ENCODE measurements at places on chromosomes 2 and 18. TPM values are rescaled to one million over a fixed set of nuclear protein-coding genes. Genes with fewer than 3 reads are reported as not detected.

Gene C2orf78
- total RNA-seq = not detected

Gene CYRIA
- total RNA-seq = 0.80 TPM

Gene COL5A2
- total RNA-seq = 34.9 TPM

Gene EHD3
- 2.6 TPM for total RNA-seq

Gene MALL
- total RNA-seq = 0.34 TPM

Gene LHCGR
- not detected for total RNA-seq

Gene EMILIN1
- 6.0 TPM for total RNA-seq

Gene CLHC1
- total RNA-seq = 7.0 TPM

Gene ACMSD
- total RNA-seq = not detected

Gene IRS1
- total RNA-seq = 6.4 TPM

Gene UCN
- total RNA-seq = 0.11 TPM

Gene TFCP2L1
- 0.51 TPM for total RNA-seq

Gene ST8SIA3
- total RNA-seq = not detected

Gene OSBPL6
- total RNA-seq = 3.8 TPM

Gene GKN2
- not detected for total RNA-seq

Gene SLC11A1
- total RNA-seq = not detected

Gene VWA3B
- 0.77 TPM for total RNA-seq

Gene ATP6V1B1
- total RNA-seq = 0.40 TPM

Gene KCNE4
- total RNA-seq = 2.0 TPM

Gene EPB41L3
- 64.6 TPM for total RNA-seq

Gene FSHR
- not detected for total RNA-seq

Gene APOB
- not detected for total RNA-seq

Gene SGPP2
- 0.92 TPM for total RNA-seq

Gene MDH1B
- 3.6 TPM for total RNA-seq

Gene HOXD9
- total RNA-seq = 2.5 TPM

Gene BBS5
- 3.7 TPM for total RNA-seq

Gene GAL3ST2
- total RNA-seq = not detected

Gene NYAP2
- not detected for total RNA-seq

Gene CTAGE1
- not detected for total RNA-seq

Gene RAB17
- 0.40 TPM for total RNA-seq

Gene PSMA8
- total RNA-seq = not detected
